ENCODE measurements at places on chromosomes 2 and 18.

- DNase-seq: no peak
Observed at GRCh38 chr18:55775972-55776371, 188.0 kb upstream of the TCF4 start.

GRCh38 chr2:231926761-231927565 is 767 bp upstream of the NPPC start:
- no peak for DNase-seq

DNA sequence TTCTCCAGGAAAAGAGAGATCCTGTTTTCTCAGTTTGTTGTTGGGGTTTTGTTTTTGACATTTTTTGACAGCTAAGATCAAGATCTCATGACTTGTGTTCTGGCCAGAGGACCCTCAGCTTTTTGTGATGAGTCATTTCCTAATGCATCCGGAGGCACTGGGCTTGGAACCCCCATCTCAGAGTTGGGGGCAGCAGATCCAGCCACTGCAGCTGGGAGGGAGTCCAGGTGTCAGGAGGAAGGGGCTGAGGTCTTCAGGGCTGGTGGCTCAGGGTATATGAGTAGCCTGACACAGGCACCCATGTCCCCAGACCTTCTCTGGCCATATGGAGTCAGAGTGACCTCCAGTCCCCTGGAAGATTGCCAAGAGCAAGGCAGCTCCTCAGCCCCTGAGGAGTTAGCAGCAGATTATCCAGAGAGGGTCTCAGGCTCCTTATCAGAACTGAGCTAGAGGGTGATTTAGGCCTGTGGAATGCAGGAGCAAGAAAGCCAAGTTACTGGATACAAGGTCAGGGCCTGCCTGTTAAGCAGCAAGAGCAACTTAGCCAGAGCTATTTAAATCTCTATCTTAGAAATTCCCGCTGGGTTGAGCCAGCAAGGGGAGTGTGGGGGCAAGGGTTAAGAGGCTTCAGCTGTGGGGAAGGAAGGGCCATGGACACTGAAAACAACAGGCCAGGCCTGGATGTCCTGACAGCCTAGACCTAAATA is 62.4 kb downstream of the TANC1 start:
- DNase-seq: no peak

GRCh38 chr18:22211657-22212056 is 42.3 kb downstream of the GATA6 start:
- DNase-seq: no peak

Measured in CD8-positive, alpha-beta T cell (primary cell).